Transverse colon (tissue), 4 donors: ENCODE measurements at places on chromosomes 6 and 20.

DNA sequence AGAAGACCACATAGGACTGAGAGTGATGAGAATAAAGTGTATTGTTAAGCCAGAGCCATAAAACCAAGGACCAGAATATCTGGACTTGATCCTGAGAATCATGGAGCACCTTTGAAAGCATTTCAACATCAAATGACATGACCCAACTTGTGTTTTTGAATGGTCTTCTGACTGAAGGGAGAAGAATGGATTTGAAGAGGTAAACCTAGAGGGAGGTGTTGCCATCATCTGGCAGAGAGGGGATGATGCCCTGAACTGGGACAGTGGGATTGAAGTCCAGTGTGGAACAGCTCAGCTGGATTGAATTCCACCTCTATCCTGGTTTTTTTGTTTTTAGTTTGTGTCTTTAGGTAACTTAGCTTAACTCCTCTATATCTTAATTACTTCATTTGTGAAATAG is 570.0 kb downstream of the TBC1D32 start:
- DNase-seq, result no peak

DNA sequence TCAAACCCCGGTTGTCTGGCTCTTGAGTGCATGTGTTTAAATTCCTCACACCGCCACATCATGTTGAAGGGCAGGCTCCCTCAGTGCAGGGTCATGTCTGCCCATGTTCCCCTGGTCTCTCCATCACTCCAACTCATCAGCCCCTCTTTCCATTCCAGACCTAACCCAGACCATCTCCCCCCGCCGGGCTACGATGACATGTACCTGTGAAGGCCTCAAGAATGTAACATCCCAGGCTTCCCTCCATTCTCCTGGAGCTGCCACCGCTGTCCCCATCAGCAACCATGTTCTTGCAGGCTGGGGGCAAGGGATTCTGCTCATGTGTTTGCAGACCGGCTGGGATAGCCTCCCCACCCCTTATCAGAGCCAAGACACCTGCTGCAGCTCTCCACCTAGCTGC is 19.9 kb downstream of the TMEM74B start:
- DNase-seq, result no peak

- no peak for DNase-seq
Measured at GRCh38 chr20:22339946-22340345, 244.4 kb downstream of the FOXA2 start.

GRCh38 chr20:10670501-10671220 is 3.1 kb downstream of the JAG1 start:
- DNase-seq, result no peak

DNA sequence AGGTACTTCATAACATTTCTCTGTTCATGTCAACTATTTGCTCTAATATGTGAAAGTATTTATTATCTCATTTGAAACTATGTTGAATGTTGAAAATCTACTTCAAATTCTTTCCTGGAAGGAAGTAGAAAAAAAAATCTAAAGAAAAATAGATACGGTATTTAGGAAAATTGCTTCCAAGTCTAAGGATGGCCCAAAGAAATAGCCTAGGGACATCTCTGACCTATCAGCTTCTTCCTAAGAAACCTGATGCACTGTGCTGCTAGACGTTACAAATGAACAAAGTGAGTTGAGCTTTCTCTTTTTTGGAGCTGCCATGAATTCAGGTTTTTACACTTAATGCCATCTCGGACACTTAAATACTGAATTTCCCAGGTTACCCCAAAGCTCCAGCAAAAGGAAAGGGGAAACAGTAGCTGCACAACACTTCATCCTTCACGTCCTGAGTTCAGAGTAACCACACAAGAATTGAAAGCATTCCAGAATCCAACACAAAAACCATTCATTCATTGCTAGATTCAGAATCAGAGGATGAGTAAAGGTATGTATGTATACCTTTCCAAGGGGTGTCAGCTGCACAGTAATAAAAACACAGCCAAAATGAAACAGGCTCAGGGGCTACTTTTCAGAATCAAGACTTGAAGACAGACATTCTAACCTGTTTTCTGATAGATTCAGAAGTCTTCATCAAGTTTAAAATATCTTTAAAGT is 7.9 kb downstream of the RMND1 start:
- DNase-seq, result no peak

GRCh38 chr6:106856227-106856874 is 118.2 kb downstream of the CD24 start:
- no peak for DNase-seq

DNA sequence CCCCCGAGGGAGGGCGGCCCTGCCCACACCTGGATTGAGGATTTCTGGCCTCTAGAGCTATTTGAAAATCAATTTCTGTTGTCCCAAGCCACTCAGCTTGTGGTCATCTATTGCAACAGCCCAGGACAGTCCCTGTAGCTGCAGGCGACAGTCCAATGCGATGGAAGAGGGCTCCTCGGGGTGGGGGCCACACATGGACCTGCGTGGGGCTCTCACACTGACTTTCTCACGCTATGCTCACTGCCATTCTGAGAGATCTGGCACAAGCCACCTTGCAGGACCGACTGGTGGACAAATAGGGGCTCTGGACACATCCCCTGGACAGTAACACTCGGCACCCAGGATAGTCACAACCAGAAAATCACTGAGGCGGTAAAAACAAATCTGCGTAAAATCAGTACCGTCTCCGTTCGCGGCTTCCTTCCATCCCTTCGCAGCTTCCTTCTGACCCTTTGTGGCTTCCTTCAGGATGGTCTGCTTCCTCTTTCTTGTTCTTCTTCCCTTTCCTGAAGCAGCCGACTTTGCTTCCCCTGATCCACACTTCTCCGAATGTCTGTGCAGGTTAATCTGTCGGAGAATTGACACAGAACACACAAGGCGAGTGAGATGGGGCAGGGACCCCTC is 21.8 kb downstream of the CTCFL start:
- DNase-seq, result no peak

DNA sequence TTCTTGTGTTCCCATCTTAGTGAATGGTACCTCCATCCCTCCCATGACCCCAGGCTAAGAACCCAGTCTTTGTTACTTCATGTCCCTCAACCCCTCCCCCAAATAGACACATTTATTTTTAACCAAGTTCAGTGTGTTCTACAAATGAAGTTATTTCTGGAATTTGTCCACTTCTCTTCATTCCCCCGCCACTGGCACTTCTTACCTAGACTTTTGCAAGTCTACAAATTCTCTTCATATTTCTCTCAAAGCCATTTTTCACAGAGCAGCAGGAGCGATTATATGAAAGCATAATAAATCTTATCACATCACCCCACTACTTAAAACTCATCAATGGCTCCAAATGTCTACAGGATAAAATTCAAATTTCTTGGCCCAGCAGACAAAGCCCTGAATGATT is 131.4 kb downstream of the BTBD9 start:
- DNase-seq, result no peak

GRCh38 chr6:128307671-128308070 is 212.7 kb downstream of the PTPRK start:
- DNase-seq, result no peak

DNA sequence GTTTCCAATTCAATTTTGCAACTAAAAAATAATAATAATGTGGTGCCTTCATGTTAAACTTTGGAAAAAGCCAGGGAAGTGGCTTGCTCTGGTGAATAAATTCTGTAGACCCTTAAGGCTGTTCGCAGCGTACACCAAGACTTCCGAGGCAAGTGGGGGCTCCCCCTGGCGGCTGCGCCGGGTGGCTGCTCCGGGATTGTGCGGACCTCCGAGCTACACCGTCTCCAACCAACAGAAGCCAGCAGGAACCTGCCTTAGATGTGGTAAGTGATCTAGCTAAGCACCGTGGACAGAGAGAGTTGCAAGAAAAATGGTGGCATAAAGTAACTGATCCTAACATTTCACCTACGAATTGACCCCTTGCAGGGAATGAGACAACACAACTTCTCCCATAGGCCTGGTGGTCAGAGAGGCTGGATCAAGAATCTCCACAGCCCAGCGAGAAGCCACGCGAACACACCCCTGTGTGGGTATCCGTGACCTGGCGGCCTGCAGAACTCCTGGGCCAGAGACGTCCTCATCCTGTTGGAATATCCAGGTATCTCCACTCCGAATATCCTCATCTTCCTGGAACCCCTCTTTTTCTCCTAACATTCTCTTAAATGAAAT is 69.6 kb downstream of the TBXT start:
- DNase-seq, result peak; percentile 69

- no peak for DNase-seq
Measured at GRCh38 chr6:40440053-40440452, 147.1 kb downstream of the LRFN2 start.

DNA sequence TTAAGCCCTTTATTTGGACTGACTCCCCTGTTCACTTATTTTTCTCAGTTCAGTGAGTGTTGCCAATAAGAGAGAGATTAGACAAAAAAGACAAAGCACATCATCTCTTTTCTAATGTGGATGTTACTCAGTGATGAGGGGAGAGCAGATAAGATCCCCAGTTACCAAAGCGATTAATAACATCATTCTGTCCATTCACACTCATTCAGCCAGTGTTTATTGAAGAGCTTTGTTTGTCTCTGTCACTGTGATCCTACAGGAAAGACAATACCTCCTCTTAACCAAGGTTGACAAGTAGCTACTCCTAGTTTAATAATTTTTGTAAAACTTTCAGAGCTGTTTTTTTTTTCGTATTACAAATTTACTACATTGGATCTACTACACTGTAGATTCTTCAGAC is 163.0 kb downstream of the EYA4 start:
- DNase-seq, result no peak
